T-helper 2 cell treated with Interferon-gamma antibody and Interleukin-4, amounts not matched to agents 100 ng/mL and 5 ng/mL, for 36 hours (primary cell): ENCODE measurements at places on chromosomes 3 and 15. TPM values are rescaled to one million over a fixed set of nuclear protein-coding genes. Genes with fewer than 3 reads are reported as not detected.

Gene TCF12
- total RNA-seq = 68.8 and 72.4 TPM in 2 replicates

Gene SUCNR1
- total RNA-seq = not detected in 2 replicates

Gene RTP3
- total RNA-seq = not detected in 2 replicates

Gene SPINT1
- 3.6 and 3.7 TPM in 2 replicates for total RNA-seq

Gene CCR9
- total RNA-seq = not detected in 2 replicates
